Ureter (tissue), 1 donor: ENCODE measurements at places on chromosomes 7 and 10. TPM values are rescaled to one million over a fixed set of nuclear protein-coding genes. Genes with fewer than 3 reads are reported as not detected.

The ATP6V0A4 gene
- total RNA-seq = 1.2 TPM

The HACD1 gene
- 20.7 TPM for total RNA-seq

The TMEM270 gene
- not detected for total RNA-seq

The NEUROG3 gene
- not detected for total RNA-seq

The NEURL1 gene
- 1.2 TPM for total RNA-seq

The ZNF32 gene
- 33.1 TPM for total RNA-seq

The LIPK gene
- total RNA-seq = not detected

The TYSND1 gene
- total RNA-seq = 22.2 TPM

The CELF2 gene
- total RNA-seq = 36.9 TPM

The TMEM168 gene
- 63.0 TPM for total RNA-seq

The CH25H gene
- 3.6 TPM for total RNA-seq

The TSPAN12 gene
- 18.8 TPM for total RNA-seq

GRCh38 chr10:22053048-22053447, 49.5 kb upstream of the DNAJC1 start:
- no peak for DNase-seq

- no peak for DNase-seq
Observed at GRCh38 chr10:129033340-129033739, 433.7 kb upstream of the MGMT start.

DNA sequence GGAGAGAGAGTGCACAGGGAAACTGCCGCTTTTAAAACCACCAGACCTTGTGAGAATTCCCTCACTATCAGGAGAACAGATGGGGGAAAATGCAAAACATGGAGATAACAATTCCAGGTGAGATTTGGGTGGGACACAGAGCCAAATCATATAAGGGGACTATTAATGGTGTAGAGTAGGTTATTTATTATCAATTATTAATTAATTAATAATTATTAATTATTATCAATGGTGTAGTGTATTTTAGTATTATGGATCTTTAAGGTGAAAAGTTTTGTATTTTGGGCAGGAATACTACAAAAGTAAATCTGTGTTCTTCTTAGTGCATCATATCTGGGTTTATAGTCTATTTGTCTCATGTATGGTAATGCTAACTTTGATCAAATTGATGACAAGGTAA, 377.7 kb upstream of the KCND2 start:
- DNase-seq = no peak

DNA sequence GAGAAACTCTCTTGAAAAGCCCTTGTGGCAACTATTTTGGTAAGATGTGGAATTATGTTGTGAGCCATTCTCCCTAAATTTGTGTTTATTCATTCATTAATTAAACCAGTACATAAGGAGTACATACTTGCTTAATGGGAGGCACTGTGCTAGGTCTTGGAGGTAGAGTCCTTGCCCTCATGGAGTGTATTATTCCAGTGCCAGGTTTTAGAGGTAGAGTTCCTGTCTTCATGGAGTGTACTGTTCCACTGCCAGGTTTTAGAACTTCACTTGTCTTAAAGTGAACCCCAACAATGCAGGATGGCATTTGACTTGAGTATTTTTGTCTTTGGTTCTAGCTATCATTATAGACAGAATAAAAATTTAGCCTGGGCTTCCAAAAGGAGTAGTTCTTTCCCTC, 8.8 kb downstream of the MXI1 start:
- DNase-seq = no peak

DNA sequence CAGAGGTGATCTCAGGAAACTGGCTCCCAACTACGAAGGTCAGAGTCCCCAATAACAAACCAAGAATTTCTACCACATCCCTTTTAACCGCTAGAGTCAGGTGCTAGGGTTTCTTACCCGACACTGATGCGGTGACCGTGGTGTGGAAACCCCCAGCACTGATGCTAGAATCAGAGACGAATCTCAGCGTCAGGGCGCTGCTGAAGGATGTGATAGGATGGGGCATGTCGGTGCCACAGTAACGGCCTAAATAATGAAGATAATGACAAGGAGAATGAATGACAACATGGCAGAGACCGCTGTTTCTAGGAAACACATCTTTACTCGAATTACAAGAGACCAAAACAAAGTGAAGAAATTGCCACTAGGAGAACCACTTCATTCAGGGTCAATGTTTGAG, 131.1 kb upstream of the RSU1 start:
- DNase-seq = no peak

DNA sequence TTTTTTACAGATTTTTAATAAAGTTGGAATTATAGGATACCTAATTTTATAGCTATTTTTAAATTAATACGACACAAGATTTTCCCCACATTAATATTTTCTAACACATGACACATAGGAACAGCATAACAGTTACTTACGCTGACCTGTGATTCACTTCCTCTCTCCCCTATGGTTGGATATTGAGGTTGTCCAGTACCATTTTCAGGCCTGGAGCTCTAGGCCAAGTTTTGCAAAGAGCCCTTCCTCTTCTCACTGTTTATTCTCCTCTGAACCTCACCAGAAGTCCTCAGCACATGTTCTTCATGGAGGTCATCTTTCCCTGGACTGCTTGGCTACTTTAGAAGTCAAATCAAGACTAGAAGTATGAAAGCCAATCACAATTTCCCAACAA, 28.2 kb downstream of the LYZL1 start:
- no peak for DNase-seq

GRCh38 chr7:69749994-69750393, 151.7 kb downstream of the AUTS2 start:
- no peak for DNase-seq

DNA sequence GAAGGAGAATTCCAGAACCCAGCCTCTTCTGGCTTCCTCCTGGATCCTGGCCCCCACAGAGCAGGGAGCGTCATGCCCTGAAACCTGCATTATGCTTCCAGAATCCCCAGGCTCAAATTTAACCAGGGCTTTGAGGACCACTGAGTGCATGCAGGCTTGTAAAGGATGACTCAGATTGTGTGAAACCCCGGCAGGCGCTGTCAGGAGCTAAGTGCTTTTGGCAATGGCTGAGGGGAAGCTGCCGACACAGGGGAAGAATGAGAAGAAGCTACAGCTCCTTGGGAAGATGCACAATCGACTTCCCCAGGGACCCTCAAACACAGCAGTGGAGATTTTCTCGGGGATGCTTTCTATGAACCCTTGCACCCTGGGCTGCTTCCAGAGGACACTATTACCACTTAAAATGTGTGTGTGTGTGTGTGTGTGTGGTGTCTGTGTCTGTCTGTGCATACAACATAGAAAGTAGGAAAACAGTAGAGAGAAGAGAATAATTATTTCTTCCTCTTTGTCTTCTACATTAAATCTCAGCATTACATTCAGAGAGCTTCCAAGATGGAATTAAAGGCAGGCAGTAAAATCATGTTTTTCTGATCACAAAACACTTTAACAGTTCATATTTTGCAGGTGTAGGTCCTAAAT, 183.5 kb upstream of the INHBA start:
- DNase-seq = no peak

DNA sequence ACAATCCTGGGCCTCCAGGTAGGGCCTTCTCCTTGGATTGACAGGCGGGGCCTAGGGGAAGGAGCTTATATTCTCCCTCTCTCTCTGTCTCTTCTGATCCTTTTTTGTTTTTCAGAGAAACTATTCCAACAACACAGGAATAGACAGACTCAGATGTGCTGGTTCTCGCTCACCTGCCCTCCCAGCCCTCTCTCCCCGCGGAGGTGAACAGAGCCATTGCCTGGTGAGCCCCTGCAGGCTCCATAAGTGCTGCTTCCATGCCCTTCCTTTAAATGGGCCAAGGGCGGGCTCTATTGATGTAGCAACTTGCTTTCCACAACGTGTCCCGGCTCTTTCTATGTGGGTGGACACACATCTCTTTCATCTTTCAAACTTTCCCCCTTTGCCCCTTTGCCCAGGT, 47.2 kb upstream of the IGFBP3 start:
- DNase-seq = no peak

DNA sequence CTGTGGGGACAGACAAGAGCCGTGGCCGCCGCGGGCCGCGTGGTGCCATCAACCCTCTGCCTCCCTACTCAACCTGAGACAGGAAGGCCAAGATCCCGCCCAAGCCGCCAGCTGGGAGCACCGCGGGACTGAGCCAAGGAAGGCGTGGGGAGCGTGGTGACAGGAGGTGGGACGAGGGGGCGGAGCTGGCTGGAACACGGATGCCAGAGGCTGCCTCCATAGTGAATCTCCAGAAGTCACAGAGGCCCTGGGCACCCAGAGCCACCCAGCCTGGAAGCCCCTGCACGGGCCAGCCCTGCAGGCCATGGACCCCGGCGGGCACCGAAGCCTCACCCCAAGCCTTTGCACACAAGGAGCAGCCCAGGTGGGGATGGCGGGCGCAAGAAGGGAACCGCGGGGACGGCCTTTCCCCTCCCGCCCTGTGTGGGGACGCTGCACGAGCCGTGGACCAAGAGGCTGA, 18.1 kb upstream of the DPYSL4 start:
- no peak for DNase-seq

- DNase-seq = no peak
Observed at GRCh38 chr7:122618585-122619189, 80.2 kb downstream of the RNF133 start.

- no peak for DNase-seq
Observed at GRCh38 chr10:66881814-66882213, 44.0 kb upstream of the LRRTM3 start.

DNA sequence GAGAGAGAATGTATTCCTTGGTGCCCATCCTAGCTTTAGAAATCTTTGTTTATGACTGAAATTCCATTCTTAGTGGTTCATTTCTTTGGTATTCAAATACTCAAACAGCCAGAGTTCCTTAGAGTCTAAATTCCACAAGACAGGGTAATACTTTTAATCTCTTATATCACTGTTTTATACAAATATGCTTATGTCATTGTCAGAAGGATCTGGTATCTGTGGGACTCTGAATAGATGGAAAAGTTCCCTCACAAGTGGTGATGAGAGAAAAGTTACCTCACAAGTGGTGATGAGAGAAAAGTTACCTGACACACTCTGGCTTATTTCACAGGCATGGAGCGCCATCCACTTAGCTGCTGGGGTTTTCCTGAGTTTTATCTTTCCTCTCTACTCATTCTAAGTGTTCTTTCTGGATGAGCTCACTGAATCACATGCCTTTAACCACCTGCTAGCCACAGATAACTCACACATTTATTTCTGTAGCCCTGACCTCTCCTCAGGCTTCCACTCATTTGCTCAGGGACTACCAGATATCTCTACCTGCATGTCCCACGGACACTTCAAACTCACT, 784.0 kb downstream of the SUGCT start:
- no peak for DNase-seq

DNA sequence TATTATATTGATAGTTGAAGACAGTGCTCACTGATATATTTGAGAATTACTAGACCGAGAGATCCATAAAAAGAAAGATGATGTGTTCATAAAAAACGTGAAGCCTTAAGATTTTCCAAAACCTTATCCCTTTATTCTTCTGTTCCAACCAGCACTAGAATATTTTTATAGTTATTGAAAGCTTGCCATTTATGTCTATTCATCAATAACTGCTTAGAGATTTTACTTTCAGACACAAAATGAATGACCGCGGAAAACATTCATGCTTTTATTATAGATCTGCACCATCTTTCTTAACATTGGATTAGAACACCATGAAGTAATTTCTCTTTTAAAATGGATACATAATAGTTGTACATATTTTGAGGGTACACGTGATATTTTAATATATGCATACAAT, 77.6 kb downstream of the FBXL13 start:
- DNase-seq = no peak

DNA sequence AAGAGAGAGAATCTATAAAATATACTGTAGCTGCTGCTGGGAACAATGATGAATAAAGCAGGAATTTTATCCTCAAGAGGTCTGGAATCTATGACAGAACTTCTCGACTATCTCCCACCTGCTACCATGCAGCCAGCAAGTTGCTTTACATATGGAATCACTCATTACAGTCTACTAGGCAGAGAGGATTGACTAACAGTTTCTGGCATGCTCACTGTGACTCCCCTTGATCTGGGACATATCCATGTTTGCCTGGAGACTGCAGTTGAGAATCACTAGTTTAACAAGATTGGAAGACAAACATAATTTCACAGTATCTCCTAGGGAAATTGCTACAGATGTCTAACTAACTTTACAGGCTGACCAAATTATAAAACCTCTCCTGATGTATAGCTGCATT, 13.3 kb downstream of the GPR37 start:
- no peak for DNase-seq
